ENCODE measurements at places on chromosomes 11 and 22. TPM values are rescaled to one million over a fixed set of nuclear protein-coding genes. Genes with fewer than 3 reads are reported as not detected.

DNA sequence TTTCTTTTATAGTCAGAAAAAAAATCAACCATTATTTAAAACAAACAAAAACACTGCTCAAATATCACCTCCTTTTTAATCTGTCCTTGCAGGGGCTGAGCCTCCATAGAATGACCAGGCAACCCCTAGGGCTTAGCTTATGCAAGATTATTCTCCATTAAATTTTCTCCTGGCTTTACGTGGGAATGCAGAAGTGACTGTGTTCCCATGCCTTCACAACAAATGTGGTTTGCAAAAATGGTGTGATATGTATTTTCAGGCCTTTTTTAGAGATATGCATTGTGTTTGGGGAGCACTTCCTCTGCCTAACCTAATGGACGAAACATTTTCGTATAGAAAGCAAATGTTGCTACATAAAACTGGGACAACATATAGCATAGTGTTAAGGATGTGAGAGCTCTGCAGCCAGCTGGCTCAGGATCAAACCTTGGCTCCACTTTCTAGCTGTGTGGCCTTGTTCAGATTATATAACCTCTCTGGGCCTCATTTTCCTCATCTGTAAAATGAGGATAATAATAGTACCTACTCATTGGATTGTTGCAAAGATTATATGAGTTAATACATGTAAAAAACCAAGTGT lies 82.6 kb downstream of the PARVA start:
- no peaks in the 10 kb centered on the region for H3K27me3 ChIP-seq
- no peak for DNase-seq
- no peak overlapping the region for H3K4me3 ChIP-seq

The TMEM45B gene
- 0.38 TPM for total RNA-seq

- H3K27ac ChIP-seq, result no peak overlapping the region
- H3K4me3 ChIP-seq, result no peak overlapping the region
- H3K27me3 ChIP-seq, result 0 out of 2 replicates have a peak, but pooled peaks cover 4% of the 10 kb centered on the region
- DNase-seq, result no peak
These were observed 7.3 kb downstream of the INS start for GRCh38 chr11:2153581-2154194.

GRCh38 chr22:24801901-24802465 lies 4.0 kb upstream of the SGSM1 start:
- no peak for DNase-seq
- H3K27ac ChIP-seq, result no peak overlapping the region
- peaks cover 1% of the 10 kb centered on the region for H3K4me1 ChIP-seq
- H3K4me3 ChIP-seq, result no peak overlapping the region
- no peaks in the 10 kb centered on the region for H3K27me3 ChIP-seq
- no peaks in the 10 kb centered on the region for H3K36me3 ChIP-seq

The ALDH3B2 gene
- total RNA-seq, result not detected

The GLB1L3 gene
- 33.1 TPM for total RNA-seq

GRCh38 chr11:15861256-15861655 lies 495.1 kb downstream of the SOX6 start:
- no peak for DNase-seq
- H3K27me3 ChIP-seq, result no peaks in the 10 kb centered on the region
- peaks cover 9% of the 10 kb centered on the region for H3K4me1 ChIP-seq

DNA sequence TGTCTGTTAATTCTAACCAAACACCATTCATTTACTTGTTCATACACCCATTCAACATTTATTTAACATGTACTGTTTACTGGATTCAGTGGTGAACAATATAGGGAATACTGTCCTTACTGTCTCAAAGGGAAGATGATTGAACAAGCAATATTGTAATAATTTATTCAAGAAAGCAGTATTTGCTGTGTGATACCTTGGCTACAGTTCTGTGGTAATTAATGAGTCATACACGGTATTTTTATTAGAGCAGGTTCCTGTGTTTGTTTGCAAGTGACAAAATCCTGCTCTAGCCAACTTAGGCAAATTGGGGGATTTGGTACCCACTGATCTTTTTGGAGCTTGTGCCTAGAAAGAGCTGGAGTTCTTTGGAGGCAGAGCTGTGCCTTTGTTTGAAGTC lies 15.7 kb downstream of the PIH1D2 start:
- H3K4me1 ChIP-seq, result no peaks in the 10 kb centered on the region
- H3K4me3 ChIP-seq, result no peak overlapping the region
- H3K36me3 ChIP-seq, result peaks cover 33% of the 10 kb centered on the region
- no peaks in the 10 kb centered on the region for H3K27me3 ChIP-seq

- no peaks in the 10 kb centered on the region for H3K4me1 ChIP-seq
- H3K36me3 ChIP-seq, result no peaks in the 10 kb centered on the region
- H3K27ac ChIP-seq, result no peak overlapping the region
- no peak for DNase-seq
These were observed 889.5 kb downstream of the JRKL start for GRCh38 chr11:97279341-97279740.

DNA sequence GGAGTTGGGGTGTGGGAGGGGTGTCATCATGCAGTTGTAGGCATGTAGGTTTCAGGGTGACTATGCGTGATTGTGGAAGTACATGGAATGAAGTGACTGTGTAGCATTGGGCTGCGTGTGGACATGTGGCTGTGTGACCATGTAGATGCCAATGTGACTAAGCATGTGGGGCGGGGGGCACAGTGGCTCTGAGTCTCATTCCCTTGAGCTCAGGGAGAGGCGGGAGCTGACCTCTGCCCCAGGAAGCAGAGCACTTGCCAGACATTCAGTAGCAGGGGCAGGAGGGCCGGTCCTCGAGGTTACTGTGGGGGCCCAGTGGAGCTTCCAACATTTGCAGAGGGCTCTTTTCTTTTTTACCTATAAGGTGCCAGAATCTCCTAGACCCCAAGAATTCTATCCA lies 440 bp upstream of the KLHL35 start:
- H3K27ac ChIP-seq, result no peak overlapping the region
- H3K4me1 ChIP-seq, result peaks cover 10% of the 10 kb centered on the region
- no peaks in the 10 kb centered on the region for H3K36me3 ChIP-seq
- DNase-seq, result no peak
- no peak overlapping the region for H3K4me3 ChIP-seq
- H3K27me3 ChIP-seq, result peaks cover 51% of the 10 kb centered on the region

Data from GM23338 (cell line).